ENCODE measurements at places on chromosomes 11 and 22.

DNA sequence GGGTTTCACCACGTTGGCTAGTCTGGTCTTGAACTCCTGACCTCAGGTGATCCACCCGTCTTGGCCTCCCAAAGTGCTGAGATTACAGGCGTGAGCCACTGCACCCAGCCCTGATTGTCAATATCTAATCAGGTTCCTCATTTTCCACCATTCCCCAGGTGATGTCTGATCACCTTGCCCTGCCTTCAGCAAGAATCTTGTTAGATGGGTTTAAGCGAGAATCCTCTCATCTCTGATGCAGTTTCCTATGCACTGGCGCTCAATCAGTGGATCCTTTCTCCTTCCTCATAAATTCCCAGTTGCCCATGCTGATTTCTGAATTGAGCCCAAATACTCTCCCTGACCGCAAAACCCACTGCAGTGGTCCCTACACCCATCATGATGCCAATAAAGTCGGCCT lies 664 bp upstream of the ZC3H7B start:
- no peak for DNase-seq

DNA sequence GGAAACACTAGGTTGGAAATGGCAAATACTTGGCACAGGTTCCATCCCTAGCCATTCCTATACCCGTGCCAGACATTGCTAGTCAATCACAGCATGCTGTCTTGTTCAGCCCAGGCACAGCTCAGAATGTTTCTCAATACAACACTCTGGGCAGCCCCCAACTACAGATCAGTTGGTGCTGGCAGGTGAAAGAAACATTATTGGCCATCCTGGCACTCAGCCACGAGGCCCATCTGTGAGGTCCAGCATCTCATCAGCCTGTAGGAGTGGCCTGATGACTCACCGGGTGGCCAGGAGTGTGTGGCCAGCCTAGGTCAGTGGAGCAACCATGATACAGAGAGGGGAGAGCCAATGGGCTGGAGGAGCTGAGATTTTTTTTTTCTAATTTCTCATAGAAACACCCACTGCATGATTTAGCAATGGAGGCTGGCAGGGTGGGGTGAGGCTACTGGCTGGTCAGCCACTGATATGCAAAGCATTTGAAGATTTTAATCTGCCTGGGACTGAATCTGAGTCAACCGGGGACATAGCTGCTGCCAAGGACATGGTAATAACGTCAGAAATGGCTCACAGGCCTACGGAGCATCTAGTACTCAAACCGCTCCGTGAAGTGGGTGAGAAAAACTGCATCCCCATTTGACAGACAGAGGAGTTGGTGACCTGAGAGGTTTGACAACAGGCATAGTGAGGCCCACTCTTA lies 5.4 kb downstream of the MYO18B start:
- DNase-seq, result peak; percentile 87

DNA sequence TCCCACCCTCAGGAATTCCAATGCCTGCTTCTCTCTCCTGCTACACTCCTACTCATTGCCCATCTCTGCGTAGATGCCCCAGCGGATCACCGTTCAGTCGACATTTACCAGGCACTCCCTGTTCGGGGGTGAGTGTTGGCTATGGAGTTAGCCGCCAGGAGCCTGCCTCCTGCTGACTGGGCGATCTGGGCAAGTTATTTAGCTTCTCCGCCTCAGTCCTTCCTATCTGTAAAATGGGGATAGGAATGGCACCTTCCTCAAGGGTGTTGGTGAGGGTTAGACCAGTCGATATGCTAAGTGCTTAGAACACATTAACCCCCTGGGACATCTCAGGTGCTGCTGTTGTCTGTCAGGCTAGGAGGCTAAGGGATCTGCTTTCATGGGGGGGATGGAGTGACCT lies 30.9 kb downstream of the FADD start:
- DNase-seq, result no peak

GRCh38 chr11:73260127-73260457 lies 12.0 kb upstream of the P2RY6 start:
- peak; percentile 21 for DNase-seq

DNA sequence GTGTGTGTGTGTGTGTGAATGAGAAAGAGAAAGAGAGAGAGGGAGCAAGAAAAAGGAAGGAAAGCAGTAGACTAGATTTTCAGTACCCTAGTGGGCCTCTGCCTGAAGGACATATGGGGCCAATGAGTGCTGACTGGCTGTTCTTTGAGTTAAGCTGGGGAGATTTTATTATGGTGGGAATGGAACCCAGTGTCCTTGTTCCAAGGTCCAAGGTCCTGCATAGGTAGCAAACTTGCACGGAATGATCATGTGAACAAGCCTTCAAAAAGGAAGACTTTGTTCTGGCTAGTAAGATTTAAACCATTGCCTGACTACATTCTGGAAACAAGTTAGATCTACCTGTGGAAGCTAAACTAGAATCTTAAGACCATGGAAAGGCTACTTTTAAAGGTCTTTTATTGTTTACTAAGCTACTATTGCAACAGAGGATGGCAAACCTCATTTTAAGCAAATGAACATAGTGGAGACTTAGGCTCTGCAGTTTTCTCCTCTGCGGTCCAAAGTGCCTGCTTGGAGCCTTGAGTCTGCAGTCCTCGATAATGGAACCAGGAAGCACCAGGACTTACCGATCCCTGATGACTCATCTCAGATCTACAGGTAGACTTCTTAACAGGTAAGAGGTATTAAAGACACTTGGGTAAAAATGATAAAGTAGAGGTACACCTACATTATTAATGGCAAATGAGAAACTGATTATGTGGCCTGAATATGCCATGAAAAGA lies 10.2 kb upstream of the GRAMD1B start:
- no peak for DNase-seq

GRCh38 chr11:33706546-33706945 lies 5.9 kb upstream of the C11orf91 start:
- DNase-seq, result no peak

- DNase-seq, result no peak
Observed at GRCh38 chr11:107496011-107496410, 38.4 kb upstream of the CWF19L2 start.

GRCh38 chr11:4559527-4560440 lies 14.8 kb downstream of the OR52M1 start:
- no peak for DNase-seq

GRCh38 chr11:126358763-126359160 lies 3.3 kb downstream of the ST3GAL4 start:
- no peak for DNase-seq

DNA sequence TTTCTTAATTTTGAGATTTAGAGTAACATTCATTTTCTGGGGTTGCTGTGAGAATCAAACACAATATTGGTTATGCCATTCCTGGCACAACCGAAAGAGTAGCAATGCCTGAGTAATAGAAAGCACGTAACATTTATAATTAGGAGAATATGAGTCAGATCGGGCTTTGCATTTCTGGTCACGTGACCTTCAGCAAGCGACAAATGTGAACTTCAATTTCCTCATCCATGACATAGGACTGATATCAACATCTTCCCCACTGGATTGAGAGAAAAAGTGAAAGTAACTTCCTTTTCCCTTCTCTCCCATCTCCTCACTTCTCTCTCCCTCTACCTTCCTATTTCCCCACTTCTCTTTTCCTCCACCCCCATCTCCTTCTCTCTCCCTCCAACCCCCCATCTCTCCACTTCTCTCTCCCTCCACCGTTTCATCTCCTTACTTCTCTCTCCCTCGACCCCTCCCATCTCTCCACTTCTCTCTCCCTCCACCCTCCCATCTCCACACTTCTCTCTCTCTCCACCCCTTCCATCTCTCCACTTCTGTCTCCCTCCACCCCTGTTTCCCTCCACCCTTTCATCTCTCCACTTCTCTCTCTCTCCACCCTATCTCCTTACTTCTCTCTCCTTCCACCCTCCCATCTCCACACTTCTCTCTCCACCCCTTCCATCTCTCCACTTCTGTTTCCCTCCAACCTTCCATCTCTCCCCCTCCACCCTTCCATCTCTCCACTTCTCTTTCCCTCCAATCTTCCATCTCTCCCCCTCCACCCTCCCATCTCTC lies 33.5 kb upstream of the CAT start:
- DNase-seq, result no peak

DNA sequence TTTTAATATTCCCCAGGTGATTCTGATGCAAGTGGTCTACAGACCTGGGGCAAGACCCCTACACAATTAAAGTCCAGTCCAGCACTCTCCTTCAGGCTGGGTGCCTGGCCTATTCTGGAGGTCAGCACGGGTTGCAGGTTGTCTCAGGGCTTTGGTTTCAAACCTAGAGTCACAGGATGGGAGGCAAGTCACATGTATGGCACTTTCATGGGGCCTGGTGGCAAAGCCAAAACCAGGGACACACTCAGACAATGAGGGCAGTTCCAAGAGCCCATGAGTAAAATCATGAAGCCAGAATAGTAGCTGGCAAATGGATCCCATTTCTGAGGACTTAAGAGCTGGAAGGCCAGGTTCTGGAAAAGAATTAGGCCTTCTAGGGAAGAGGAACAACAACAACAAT lies 96.6 kb downstream of the KCNC1 start:
- no peak for DNase-seq

DNA sequence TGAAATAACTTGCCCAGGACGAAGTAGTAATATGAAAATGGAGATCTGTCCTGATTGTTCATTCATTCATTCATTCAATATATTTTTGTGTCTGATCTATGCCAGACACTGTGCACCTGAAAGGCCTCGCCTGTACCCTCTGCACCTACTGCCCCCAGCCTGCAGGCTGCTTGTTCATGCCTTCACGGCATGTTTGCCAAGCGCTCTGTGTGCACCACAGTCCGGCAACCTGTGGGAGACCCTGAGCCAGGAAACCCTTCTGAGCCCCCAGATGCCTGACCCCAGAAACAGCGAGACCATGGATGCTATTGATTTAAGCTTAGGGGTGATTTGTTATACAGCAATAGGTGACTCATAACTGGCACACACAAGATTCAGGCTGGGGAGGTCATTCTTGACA lies 47.0 kb downstream of the RTL6 start:
- DNase-seq, result no peak

DNA sequence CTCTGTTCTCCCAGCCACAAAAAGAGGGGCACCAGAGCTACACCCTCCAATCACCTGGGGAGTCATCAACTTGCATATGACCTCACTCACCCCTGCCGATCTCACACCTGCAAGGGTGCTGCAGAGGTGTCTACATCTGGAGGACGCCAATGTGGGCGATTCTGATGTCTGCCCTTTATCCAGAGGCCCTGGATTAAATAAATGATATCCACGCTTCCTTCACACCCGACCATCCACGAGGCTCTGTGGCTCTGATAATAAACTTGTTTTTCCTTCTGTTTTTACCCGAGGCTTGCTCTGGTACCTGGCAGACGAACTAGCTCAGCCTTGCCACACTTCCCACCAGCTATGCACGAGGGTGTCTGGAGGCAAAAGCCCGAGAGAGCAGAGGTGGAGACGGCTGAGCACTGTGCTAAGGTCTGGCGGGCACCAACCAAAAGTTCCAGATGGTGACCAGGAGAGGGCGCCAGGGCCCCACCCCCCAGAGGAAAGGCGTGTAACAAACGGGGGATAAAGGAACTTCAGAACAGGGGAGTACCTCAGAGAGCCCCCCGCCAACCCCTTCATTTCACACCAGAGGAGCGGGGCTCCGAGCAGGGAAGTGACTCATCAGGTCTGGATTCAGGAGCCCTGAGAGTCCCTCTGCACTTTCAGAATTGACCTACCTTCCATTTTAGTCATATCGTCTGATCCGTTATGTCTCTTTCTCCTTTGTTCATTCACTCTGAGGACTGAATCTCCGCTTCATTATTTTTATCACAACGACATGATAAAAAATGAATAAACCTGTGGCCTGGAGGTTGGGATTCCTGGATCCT lies 13.5 kb downstream of the SCN3B start:
- DNase-seq, result no peak

GRCh38 chr22:44753189-44754042 lies 1.0 kb downstream of the ARHGAP8 start:
- no peak for DNase-seq

DNA sequence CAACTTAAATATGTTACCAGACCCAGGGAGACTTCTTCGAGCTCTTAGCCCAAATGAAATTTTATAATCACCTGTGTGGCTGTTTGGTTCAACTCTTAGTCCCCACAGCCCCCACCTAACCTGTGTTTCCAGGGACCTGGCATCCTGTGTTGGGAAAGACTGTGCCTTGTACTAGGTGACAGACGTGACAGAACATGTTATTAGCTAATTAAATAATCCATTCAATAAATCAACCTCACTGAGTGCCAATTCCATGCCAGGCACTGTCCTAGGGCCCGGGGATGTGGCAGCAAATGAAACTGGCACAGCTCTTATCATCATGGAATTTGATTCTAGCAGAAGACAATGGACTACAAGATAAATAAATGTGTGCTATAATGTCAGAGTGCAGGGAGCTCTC lies 431.9 kb downstream of the MIAT start:
- no peak for DNase-seq

DNA sequence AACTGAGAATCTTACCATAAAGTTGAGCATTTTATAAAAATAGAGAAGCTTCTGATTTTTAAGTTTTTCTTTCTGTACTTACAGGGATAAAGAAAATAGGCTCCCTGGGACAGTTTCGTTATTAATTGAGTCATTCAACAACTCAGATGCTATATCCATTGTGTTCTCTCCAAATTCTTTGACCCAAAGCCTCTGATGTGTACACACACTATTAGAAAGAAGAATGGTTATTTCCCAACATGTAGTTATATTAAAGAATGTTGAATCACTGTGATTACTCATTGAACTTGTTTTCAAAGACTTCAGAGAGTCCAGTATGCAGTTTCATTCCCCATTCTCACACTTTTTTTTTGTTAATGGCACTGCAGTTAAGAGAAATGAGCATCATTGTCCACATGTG lies 734.3 kb upstream of the ARHGAP42 start:
- DNase-seq, result no peak
